Right ventricle myocardium superior (tissue), 1 donor: ENCODE measurements at places on chromosomes 5 and 9.

GRCh38 chr9:36748322-36748899 is 175.7 kb downstream of the MELK start:
- peak; percentile 44 for DNase-seq

DNA sequence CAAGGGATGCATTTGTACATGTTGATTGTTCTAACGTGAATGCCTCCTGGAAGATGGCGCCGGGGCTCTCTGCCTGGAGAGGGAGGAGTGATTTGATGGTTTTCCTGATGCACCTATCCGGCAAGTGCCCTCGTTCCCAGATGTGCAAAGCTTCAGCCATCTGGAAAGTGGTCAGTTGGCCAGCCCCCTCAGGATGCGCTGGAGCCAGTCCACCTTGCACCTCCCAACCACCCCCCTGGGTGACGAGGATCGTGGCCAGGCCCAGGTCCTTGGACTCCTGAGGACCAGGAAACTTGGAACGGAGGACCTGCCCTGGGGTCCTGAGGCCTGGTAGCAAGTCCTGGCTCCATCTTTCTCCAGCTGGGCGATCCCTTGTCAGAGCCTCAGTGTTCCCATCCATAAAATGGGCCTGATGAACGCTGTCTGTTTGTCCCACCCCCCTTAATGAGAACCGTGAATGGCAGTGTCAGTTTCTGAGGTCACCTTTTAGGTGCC is 23.6 kb upstream of the RNU6ATAC start:
- no peak for DNase-seq

DNA sequence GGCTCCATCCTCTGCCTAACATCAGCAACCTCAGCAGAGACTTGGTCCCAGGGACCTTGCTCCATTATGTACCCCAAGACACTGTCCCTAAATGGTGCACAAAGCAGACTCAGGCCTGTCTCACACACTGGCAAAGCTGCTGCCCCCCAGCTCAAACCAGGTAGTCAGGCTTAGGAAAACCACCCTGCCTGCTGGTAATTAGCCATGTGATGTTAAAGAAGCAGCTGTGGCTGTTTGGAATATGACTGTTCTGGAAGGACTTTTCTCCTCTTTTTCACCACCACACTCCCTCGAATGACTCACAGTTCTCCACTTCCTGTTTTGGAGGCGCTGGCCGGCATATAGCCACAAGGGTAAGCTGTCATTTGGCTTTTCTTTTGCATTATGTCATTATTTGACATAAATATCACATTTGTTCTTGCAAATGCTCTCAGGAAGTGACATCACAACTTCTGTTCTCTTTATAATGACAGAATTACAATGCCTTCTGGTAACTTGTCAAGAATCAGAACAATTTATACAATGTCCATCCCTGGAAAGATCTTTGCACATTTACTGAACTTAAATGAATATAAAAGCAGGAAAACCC is 113.9 kb downstream of the SUSD1 start:
- DNase-seq, result peak; percentile 70

- no peak for DNase-seq
Observed at GRCh38 chr5:78758169-78758839, 109.7 kb upstream of the LHFPL2 start.

- peak; percentile 68 for DNase-seq
Observed at GRCh38 chr5:140239939-140240700, 62.8 kb downstream of the PFDN1 start.

- no peak for DNase-seq
Observed at GRCh38 chr5:142671801-142672200, 14.1 kb downstream of the FGF1 start.

DNA sequence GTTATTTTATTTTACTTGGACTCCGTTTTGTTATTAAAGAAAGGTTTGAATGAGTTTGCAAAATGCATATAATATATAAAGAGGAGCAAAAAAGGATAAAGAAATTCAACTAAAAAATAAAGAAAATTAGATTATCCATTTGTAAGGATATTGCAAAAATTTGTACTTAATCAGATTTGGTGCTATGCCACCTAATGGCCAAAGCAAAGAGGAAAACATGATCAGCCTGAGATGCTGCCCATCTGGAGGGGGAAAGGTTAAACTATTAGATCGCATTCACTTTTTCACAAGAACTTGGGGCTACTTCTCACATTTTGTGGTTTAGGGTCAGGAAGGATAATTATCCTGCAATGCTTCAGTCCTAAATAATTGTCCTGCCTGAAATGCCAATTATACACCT is 350.6 kb downstream of the MLLT3 start:
- DNase-seq, result no peak

GRCh38 chr9:92965061-92965758 is 17.9 kb downstream of the FGD3 start:
- peak; percentile 75 for DNase-seq

- no peak for DNase-seq
Observed at GRCh38 chr5:126801992-126802294, 25.0 kb downstream of the LMNB1 start.

GRCh38 chr5:62190173-62190572 is 115.8 kb upstream of the KIF2A start:
- no peak for DNase-seq

DNA sequence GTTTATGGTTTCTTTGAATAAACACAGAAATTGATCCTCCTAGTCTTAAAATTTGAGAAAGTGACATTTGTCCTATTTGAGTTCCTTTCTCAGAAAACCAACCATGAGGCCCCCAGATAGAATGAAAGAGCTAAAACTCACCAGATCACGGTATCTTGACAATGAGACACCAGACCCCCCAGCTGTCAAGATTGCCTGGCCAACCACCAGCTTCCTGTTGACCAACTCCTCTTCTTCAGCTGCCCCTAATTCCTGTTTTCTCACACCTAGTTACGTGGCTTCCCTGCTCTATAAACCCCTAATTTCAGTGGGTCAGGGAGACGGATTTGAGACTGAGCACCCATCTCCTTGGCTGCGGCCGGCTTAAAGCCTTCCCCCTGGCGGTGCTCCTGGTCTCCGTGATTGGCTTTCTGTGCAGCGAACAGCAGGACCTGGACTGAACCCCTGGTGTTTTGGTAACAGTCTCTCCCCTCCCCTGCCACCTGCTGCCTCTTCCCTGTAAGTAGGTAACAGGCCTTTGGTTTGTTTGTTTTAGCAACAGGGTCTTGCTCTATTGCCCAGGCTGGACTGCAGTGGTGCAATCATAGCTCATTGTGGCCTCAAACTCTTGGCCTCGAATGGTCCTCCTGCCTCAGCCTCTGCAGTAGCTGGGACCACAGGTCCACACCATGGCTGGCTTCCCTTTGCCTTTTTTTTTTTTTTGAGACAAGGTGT is 4.8 kb upstream of the ENTPD2 start:
- DNase-seq, result no peak

DNA sequence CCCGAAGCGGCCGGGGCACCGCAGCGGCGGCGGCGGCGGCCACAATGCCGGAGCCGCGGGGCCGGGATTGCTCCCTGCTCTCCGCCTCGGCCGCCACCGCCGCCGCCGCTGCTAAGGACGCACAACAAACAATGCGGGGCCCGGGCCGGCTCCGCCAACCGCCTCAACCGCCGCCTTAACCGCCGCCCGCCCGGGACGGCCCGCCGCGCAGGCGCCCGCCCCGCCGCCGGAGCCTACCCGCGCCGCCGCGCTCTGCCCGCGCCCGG is 254 bp downstream of the STRBP start:
- DNase-seq, result no peak
